ENCODE measurements at places on chromosomes 16 and 17. TPM values are rescaled to one million over a fixed set of nuclear protein-coding genes. Genes with fewer than 3 reads are reported as not detected.

Gene NXPH3
- 4.6 TPM for total RNA-seq

DNA sequence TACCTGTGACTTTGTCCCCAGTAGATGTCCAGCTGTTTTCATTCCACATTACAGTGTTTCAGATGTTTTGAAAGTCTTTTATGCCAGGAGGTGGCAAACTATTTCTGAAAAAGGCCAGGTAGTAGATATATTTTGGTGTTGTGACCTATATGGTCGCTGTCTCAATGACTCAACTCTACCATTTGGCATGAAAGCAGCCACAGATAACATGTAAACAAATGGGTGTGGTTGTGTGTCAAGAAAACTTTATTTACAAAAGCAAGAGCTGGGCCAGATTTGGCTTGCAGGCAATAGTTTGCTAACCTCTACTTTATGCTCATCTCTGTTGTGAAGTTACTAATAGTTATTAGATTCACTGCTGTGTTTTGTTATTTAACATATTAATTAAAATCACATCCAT lies 728.7 kb upstream of the EEF2KMT start:
- no peak for DNase-seq

GRCh38 chr16:67966549-67967182 lies 1.8 kb downstream of the SLC12A4 start:
- DNase-seq, result no peak

- no peak for DNase-seq
Measured at GRCh38 chr17:39208136-39208535, 8.1 kb downstream of the RPL19 start.

DNA sequence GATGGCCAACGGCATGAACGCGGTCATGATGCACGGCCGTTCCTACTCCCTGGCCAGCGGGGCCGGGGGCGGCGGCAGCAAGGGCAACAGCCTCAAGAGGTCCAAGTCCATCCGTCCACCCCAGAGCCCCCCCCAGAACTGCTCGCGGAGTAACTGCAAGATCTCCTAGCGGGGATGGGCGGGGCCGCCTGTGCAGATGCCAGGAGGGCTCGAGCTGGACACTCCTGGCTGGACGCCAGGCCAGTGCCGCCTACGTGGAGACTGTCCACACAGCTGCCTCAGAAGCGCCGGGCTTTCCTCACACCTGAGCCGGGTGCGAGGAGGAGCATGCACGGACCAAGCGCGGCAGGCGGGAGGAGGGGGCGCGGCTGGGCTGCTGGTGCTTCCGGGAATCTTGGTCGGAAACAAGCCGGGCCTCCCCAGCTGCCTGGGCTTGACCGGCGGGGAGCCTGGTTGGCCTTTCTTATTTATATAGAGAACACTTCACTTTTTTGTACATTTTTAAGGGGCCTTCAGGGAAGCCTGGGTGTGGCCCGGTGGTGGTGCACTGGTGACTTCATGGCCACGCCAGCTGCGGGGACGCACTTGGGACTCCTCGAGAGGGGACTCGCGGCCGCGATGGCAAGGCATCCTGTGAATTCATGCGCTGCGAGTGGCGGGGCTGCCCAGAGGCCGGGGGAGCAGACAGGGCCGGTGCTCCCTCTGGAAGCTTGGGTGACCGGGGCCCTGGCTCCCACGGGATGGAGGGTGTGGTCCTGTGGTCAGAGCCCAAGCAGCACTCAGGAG lies 3.1 kb upstream of the WFIKKN1 start:
- DNase-seq, result no peak

- DNase-seq, result no peak
Measured at GRCh38 chr17:14779241-14779640, 478.4 kb downstream of the HS3ST3B1 start.
